CD4-positive, alpha-beta T cell treated with Interleukin-12 subunit alpha and Interleukin-12 subunit beta, for 1 hour (primary cell): ENCODE measurements at places on chromosomes 16 and 17.

DNA sequence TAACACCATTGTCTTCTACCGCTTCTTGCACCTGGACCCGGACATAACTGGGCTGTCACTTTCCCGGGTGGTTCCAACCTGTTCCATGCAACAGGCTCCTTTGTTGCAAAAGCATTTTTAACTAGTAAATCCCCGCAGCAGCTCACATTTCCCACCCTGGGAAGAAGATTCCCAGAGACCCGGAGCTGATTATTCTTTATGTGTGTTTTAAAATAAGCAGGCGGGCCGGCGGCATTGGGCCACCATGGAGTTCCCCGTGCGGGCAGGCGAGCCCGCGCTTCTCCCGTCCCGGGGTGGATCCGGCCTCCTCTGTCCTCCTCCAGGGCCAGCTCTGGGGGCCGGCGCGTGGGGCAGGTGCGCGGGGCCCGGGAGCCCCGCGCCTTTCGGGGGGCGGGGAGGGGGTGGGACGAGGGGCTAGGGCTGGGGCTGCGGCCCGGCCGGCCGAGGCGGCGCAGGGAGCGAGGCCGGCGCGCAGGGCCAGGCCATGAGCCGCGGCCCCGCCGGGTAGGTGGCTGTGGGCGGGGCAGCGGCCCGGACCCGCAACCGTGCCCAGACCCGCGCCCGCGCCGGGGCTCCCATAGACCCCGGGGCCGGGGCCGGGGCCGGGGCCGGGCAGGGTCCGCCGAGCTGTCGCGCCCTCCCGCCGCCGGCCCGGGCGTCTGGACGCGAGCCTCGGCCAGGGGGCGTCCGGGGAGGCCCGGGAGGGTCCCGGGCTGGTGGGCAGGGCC, 1.7 kb downstream of the CRAMP1 start:
- no peak for DNase-seq

GRCh38 chr17:18258356-18259038, at the start of gene FLII:
Gene FLII (minus strand): TSS chr17:18258738. CDS start chr17:18258690, 48 bp downstream.
- peak; percentile 59 for DNase-seq

GRCh38 chr16:47970291-47970931, 185.4 kb downstream of the ABCC12 start:
- DNase-seq = no peak

DNA sequence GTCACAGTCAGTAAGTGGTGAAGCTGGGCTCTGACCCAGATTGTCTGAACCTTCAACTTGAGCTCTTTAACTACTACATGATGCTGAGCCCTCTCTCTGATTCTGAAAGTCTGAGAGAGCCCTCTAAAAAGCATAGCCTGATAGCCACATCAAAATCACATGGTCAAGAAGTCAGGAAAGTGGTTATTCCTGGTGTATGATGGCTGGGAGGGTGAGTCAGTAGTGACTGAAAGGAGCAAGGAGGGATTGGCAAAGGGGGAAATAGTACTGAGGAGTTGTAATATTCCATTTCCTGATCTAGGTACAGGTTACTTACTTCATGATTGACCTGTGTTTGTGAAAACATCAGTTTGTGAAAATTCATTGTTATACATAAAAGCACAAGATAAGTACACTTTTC, 89.1 kb downstream of the SSH2 start:
- DNase-seq = no peak

- DNase-seq = no peak
Observed at GRCh38 chr17:53313746-53314145, 509.0 kb upstream of the KIF2B start.

- DNase-seq = no peak
Observed at GRCh38 chr17:36940313-36941264, 3.3 kb downstream of the LHX1 start.

DNA sequence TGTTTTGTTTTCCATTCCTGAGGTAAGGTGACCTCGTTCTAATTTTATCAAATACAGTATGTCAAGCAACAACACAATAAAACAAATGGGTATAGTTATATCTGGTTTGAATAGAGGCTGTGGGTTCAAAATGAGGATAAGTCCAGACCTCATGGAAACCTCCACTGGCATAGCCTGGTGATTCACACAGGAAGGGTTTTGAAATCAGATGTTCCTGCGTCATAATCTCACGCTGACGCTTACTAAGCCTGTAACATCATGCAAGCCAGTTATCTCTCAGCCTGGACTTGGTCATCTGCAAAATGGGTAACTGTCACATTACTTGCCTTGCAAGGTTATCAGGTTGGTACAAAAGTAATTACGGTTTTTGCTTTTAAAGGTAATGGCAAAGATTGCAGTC, 1056.3 kb upstream of the EEF2KMT start:
- no peak for DNase-seq

DNA sequence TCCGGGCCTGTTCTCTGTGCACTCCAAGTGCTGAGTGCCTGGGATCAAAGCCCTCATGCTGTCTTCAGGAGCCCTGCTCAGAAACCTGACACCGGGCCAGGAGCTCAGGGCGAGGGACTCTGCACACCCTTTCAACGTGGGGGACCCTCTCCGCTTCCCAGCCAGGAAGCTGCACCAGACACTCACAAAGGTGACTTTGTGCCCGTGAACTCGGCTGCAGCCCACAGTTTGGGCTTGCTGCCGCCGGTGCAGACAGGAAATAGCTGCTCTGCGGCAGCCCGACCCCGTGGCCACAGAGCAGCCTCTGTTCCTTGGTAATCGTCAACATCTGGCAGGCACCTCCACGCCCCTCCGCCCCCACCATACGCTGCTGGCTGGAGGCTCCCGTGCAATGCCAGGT, 93.4 kb upstream of the METRNL start:
- DNase-seq = peak; percentile 61

DNA sequence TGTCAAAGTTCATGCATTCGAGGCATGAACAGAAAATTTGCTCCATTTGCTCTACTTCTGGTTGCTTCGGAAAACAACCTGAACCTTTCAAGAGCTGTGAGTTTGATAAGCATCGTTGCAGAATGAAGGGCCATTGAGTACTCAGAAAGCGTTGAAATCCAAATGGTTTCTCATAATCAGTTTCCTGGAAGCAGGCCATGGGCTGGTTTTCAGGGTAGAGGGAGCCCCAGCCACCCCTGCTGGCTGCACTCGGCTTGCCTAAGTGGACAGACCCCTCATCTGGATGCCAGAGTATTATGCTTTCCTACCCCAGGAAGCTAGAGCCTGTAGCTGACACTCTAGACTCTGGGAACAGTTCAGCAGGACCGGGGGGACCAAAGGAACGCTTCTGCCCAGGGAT, 24.4 kb downstream of the SCNN1G start:
- DNase-seq = no peak

- no peak for DNase-seq
Observed at GRCh38 chr17:48022901-48023300, 14.7 kb downstream of the COPZ2 start.

GRCh38 chr17:62899361-62899760, 66.7 kb upstream of the TANC2 start:
- no peak for DNase-seq

DNA sequence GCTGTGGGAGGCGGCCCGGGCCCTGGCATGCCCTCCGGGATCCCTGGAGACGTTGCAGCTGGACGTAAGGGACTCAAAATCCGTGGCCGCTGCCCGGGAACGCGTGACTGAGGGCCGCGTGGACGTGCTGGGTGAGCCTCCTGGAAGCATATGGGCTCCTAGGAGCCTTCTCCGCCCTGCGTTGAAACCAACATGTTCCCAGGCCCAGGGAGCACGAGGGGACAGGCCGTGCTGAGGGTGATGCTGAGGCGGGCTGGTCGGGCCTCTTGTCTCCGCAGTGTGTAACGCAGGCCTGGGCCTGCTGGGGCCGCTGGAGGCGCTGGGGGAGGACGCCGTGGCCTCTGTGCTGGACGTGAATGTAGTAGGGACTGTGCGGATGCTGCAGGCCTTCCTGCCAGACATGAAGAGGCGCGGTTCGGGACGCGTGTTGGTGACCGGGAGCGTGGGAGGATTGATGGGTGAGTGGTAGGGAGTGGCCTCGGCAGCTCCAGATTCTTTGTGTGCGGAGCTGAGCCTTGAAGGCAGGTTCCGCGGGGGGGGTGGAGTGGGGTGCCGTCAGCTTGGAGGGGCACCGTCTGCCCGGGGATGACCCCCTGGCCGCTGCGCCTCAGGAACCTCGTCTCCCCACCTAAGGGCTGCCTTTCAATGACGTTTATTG, 567 bp downstream of the HSD17B1 start:
- DNase-seq = no peak

DNA sequence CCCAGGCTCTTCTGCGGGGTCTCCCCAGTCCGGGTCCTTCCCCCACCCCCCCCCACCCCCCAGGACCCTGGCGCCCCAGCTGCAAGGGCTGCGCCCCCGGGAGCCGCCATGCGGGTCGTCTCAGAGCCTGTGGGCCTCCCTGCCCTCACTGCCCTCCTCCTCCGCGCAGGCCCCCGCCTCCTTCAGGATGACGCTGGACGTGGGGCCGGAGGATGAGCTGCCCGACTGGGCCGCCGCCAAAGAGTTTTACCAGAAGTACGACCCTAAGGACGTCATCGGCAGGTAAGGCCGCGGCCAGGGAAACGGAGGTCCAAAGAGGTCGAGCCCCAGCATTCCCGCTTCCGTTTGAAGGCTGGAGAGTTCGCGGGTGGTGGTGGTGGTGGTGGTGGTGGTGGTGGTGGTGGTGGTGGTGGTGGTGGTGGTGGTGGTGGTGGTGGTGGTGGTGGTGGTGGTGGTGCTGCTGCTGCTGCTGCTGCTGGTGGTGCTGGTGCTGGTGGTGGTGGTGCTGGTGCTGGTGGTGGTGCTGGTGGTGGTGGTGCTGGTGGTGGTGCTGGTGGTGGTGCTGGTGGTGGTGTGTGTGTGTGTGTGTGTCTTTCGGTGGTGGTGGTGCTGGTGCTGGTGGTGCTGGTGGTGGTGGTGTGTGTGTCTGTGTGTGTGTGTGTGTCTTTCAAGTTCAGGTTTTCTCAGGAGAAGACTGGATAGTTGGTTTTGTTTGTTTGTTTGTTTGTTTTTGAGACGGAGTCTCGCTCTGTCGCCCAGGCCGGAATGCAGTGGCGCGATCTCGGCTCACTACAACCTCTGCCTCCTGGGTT, 615 bp downstream of the PHKG2 start:
- DNase-seq = peak; percentile 29

- no peak for DNase-seq
Observed at GRCh38 chr17:77746896-77747554, 211.5 kb upstream of the TNRC6C start.

DNA sequence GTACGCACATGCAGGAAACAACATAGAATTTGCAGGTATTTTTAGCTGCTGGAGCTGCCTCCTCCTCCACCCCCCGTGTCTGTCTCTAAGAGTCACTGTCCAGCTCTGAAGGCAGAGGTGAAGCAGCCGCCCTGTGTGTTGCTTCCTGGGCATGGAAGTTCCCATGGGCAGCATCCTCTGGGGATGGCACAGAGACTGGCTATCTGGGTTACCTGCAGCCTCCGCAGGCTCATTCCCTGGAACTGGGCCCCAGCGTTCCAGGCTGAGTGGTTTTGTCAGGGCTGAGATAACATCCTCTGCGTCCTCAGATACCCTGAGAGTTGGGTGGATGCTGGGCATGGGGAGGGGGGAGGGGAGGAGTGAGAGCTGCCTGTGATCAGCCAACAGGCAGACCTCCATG, 41.5 kb upstream of the MRTFB start:
- DNase-seq = no peak

DNA sequence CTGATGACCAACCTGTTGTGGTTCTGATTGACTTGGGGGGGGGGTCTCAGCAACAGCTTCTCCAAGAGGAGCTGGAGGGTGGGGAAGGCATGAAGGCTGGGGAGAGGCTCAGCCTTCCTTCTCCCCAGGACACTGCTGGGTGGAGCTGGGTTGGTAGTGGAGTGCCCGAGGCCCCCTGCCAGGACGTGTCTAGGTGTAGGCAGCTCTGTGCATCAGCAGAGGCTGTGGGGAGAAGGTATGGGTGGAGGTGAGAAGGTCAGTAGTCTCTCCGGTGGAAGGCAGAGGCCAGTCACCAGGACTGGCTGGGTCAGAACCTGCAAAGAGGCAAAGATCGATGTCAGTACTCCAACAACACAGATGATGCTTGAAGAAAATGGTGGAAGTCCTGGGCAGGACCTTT, 3.9 kb downstream of the CHAD start:
- DNase-seq = no peak

DNA sequence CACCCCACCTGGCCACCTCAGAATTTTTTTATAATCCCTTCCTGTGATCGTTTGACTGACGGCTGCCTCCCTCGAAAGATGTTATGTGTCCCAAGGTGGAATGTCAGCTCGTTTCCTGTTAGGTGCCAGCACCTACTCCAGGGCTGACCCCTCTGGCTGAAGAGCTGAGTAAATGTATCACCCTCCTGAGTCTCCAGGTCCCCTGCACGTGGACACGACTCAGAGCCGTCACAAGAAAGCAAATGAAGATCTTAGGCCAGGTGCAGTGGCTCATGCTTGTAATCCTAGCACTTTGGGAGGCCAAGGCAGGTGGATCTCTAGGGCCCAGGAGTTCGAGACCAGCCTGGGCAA, 273.2 kb downstream of the C16orf95 start:
- DNase-seq = no peak
